ENCODE measurements at places on chromosomes 3 and 15. TPM values are rescaled to one million over a fixed set of nuclear protein-coding genes. Genes with fewer than 3 reads are reported as not detected.

Gene RABL3
- 25.4 TPM for total RNA-seq

Gene GASK1A
- not detected for total RNA-seq

GRCh38 chr15:88307344-88307743 lies 50.8 kb upstream of the NTRK3 start:
- no peak for DNase-seq

Gene GPR149
- not detected for total RNA-seq

GRCh38 chr15:74060251-74060650 lies 22.1 kb downstream of the GOLGA6A start:
- DNase-seq, result no peak

DNA sequence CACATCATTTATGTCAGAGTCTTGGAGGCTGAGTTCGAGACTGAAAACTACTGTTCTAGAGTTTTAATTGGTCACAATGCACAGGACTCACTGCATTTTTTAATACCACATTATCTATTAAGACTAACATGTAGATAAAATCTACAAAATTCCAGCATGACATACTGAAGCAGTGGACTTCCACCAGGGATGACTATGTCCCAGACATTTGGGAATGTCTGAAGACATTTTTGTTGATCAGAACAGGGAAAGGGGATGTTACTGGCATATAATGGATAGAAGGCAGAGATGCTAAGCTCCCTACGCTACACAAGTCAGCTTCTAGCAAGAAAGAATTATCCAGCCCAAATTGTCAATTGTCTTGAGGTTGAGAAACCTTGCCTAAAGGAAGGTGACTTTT lies 419.0 kb upstream of the TGFBR2 start:
- no peak for DNase-seq

GRCh38 chr15:58175955-58176354 lies 37.8 kb downstream of the AQP9 start:
- no peak for DNase-seq

DNA sequence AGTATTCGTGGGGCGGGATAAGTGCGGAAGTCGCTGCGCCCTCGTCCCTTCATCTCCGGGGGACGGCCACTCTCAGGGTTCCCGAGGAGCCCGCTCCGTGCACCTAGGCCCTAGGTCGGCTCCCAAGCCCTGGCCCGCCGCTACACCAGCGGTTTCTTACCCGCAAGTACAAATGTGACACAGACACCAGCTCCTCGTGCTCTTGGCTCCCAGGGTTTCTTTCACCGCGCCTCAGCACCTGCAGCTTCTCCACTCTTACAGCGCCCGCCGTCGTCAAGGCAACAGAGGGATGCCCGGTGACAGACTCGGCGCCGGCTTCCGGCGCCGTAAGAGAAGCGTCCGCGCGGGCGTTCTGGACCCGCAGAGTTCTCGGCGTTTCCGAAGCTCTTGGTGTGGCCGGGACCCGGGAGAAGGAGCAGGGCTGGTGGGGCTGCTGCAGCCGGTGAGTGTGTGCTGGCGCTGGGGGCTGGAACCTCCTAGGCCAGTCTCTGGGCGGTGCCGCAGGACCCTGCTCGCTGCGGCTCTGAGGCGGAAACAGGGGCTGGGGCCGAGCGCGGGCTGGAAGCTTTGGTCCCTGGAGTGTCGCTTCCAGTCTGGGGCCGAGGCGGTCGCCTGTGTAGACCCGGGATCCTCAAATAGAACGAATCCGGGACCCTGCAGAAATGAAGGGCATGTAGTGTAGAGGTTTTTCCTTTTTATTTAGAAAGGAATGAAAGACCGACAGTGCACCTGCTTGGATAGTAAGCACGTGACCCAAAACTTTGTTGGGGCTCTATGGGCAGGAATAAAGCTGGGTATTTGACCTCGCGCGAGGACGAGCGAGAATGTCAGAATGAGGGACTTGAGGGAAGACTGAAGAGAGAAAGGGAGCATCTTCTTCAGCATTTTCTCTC lies 155.4 kb upstream of the GOLGA6L4 start:
- peak; percentile 79 for DNase-seq

DNA sequence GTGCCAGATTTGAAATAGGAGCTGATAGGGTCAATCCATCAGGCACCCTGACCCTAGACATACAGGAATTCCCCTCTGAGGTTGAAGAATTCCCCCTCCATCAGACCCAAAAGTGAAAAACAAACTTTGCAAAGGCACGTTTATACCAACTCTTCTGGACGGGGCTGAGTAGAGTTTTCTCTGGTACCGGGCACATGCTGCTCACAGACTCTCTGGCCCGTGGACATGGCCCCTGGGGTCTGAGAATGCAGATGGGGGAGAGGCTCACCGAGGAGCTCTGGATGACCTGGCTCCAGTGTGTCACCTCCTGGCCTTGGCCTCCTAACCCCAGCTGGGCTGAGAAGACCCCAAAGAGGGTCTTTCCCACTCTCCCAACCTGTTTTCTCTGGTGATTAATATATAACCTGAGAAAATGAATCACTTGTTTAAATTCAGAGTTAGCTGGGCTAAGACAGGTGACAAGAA lies 11.2 kb upstream of the LIPC start:
- no peak for DNase-seq

DNA sequence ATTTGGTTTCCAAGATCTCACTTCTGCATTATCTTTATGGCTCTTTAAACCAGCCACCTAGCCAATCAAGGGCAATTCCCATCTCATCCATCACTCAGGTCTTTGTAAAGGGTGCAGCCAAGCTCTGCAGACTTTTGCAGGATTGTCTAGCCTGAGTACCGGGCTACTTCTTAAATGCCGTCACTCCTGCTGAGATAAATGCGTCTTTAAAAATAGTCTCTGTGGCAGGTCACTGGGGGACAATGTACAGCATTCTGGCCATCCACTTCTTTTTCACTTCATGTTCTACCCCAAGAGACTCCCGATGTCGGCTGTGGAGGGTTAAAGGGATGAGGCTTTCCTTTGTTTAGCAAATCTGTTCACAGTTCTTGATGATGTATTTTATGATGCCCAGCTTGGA lies 194.7 kb downstream of the SV2B start:
- no peak for DNase-seq

Gene CCDC13
- 0.65 TPM for total RNA-seq

- DNase-seq, result no peak
Observed at GRCh38 chr15:37142371-37142770, 42.0 kb upstream of the MEIS2 start.

DNA sequence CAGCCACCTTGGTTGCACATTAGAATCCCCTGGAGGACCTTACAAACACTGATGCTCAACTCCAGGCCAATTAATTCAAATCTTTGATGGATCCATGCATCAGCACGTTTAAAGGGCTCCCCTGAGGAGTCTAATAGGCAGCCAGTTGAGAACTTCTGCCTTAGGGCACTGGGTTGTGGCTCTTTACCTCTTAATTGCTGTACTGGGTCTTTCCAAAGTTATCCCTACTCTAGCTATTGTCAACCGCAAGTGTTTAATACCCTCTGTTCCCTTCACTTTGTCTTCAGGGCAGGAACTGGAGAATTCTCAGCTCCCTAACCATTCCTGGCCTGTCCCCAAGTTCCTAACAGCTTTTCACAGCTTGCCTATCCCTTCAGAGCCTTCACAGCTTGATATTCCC lies 15.0 kb upstream of the FAM174B start:
- no peak for DNase-seq

DNA sequence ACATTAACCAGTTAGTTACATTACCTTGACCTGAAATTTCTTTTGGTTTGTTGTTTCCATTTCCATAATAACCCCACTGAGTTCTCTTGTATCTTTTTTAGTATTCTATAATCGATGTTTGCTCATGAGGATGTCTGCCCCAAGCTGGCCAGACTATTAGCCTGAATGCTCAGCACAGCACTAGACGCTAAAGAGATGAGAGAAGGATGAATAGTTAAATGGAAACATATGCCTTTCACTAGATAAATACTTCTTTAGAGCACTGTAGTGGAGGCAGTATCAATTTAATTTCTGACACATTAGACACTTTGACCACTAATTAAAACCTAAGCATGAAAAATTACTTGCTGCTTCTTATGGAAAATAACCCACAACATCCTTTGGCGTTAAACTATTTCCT lies 654.9 kb upstream of the KCNMB2 start:
- no peak for DNase-seq

DNA sequence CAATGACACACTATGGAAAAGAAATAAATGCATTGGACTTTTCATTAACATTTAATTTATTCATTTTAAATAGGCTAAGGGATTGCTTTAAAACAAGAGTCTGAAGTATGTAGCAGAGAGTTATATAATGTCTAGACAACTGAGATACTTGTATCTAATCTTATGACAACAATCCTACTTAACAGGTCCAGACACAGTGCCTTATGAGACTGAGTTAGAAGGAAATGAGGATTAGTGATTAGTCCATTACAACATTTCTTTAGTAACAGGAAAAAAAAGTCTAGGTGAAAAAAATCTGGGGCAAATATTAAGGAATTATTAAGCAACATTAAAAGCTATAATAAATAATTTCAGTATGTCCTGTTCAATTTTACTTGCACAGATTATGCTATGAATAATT lies 140.6 kb downstream of the MEIS2 start:
- DNase-seq, result no peak

- peak; percentile 55 for DNase-seq
Observed at GRCh38 chr15:74780523-74781430, 1.1 kb upstream of the CSK start.
